GM19239 (cell line): ENCODE measurements at places on chromosomes 7 and 10.

DNA sequence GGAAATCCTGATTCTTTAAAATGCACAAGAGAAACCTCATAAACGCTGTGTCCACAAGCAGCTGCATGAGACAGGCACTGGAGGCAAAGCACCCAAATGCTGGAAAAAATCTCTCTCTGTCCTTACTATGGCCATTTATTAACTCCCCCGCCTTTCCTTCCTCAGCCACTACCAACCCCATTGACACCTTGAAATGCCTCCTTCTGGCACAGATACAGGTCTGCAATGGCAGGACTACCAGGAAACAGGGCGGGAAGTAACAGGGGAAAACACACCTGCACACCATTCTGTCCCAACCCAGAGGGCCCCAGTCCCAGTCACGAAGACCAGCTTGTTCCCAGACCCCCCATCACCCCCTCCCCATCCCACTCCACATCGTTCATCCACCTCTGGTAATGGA, 224.3 kb downstream of the PARD3 start:
- no peak for DNase-seq

GRCh38 chr10:72126184-72126871, 38.0 kb upstream of the SPOCK2 start:
- no peak for DNase-seq

GRCh38 chr7:26007510-26007909, 144.5 kb upstream of the NFE2L3 start:
- DNase-seq: no peak

- no peak for DNase-seq
Observed at GRCh38 chr10:20596911-20597310, 300.2 kb downstream of the NEBL start.

DNA sequence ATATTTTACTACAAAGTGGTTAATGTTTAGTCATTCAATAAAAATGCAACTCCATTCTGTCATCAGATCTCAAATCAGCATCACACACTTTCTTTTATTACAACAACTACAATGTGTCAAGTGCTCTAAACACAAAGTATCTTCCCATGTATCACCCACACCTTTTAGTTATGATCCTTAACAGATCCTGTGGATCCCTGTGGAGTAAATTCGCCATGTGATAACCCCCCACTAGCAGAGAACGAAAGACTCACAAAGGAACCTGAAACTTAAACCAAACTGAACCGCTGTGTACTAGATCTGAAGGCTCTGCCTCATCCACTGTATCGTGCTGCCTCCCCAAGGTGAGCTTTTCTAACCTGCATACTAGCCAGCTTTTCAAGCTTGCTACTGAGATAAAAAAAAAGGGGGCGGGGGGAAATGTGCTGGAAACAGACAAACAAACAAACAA, 1.7 kb downstream of the DPY19L1 start:
- DNase-seq: no peak
